HS-27A (cell line): ENCODE measurements at places on chromosomes 4 and X.

GRCh38 chr4:69490271-69490670, 5.4 kb downstream of the UGT2B4 start:
- DNase-seq, result no peak

DNA sequence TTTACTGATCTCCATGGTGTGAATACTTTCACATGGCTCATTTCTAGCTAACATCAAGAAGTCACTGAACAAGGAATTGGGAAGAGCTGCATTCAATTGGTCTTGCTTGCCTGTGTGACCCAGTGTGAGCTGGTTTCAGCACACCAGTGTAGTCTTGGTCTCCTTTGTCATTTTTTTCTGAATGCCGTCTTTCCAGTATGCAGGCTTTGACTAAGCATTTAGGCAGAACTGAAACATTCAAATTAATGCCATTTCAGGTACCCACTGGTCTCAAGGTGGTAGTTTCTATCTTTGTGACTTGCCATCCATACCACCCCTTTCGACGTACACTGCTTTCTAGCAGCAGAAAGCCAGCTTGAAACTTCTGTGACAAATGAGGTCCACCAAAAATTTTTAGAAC, 550.5 kb upstream of the BOD1L1 start:
- no peak for DNase-seq

DNA sequence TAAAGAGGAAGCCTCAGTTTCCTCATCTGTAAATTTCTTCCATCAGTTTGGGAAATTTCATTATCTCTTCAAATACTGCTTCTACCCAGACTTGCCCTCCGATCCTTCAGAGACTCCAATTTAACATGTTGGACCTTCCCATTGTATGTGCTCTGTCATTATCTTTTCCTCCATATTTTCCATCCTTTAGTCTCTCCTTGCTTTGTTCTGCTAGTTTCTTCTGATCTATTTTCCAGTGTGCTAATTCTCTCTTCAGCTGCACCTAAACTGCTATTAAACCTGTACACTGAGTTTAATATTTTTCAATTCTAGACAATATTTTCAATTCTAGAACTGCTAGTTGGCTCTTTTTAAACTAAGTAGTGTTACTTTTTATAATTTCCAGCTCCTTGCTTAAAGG, 65.5 kb downstream of the EVC start:
- no peak for DNase-seq

DNA sequence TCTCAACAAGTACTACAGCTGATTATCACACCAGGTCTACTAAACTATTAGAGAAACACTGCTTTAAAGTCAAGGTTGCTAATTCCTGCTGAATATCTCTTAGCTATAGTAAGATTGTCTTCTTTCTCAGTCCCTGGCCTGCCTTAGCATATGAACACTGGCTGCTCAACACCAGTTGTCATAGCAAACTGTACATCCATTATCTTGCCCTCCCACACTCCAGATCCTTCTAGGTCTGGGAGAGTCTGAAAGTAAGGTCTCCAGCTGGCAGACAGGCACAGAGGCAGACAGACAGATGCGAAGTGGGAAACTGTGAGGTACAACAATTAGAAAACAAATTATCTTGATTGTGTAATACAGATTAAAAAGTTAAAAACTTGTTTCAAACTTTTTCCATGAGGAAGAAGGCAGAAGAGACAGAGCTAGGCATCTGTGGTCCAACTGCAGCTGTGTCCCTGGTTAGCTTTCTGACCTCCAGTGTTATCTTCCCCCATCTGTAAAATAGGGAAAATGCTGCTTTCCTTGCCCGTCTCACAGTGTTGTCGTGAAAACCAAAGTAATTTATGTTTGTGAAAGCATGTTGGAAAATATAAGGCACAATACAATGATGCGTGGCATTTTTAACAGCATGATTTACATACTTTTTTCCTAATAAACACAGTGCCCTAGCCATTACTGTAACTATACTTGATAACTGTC, 133.8 kb downstream of the KLHL13 start:
- no peak for DNase-seq

GRCh38 chrX:116272322-116272721, 101.8 kb downstream of the AGTR2 start:
- DNase-seq, result no peak

- DNase-seq, result no peak
These were observed 268.0 kb downstream of the ADGRL3 start for GRCh38 chr4:61468024-61468720.

GRCh38 chrX:113305496-113305895, 464.9 kb upstream of the AMOT start:
- peak; percentile 23 for DNase-seq

DNA sequence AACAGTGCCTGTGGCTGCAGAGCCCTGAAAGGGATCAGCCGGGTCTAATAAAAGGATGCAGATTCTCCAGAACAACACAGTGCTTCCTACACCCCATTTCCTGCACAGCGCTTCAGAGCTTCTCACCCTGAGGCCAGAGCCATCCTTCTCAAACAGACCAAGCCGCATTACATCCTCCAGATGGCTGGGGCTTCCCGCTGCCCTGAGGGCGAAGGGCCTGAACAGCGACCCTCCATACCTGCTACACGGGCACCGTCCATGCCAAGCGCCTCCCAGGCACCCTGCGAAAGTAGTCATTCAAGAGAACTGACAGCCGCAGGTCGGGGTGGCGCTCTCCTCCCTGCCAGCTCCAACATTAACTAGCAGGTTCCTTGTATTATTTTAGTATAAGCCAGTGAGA, 36.5 kb downstream of the ACOX3 start:
- no peak for DNase-seq

DNA sequence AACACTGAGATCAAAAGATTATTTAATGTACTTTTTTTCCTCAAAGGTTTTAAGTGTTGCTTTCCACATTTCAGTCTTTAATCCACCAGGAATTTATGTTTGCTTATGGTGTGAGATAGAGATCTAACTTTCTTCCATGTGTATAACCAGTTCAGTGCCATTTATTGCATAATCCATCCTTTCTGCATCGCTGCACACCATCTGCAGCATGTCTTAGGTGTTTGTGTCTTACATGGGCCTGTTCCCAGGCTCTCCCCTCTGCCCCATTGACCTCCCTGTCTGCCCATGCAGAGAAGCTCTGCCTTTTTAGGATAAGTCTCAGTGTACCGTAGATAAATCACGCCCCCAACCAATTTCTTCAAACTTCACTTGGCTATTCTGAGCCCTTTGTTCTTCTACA, 30.3 kb downstream of the NSDHL start:
- DNase-seq, result no peak

DNA sequence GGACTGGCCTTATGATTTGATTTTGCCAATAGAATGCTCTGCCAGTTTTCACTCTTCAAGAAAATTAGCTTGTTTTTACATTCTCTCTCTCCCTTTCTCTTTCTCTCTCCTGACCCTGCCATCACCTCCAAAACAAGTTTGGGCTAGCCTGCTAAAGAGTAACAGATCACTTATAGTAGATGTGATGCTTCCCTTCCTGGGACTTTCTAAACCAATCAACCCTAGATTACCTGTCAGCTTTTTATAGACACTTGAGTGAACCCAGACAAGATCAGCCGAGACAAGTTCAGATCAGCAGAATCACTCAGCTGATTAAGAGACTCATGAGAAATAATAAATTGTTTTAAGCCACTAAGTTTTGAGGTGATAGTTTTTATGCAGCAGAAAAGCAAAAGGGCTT, 521.2 kb downstream of the ANKRD50 start:
- no peak for DNase-seq

DNA sequence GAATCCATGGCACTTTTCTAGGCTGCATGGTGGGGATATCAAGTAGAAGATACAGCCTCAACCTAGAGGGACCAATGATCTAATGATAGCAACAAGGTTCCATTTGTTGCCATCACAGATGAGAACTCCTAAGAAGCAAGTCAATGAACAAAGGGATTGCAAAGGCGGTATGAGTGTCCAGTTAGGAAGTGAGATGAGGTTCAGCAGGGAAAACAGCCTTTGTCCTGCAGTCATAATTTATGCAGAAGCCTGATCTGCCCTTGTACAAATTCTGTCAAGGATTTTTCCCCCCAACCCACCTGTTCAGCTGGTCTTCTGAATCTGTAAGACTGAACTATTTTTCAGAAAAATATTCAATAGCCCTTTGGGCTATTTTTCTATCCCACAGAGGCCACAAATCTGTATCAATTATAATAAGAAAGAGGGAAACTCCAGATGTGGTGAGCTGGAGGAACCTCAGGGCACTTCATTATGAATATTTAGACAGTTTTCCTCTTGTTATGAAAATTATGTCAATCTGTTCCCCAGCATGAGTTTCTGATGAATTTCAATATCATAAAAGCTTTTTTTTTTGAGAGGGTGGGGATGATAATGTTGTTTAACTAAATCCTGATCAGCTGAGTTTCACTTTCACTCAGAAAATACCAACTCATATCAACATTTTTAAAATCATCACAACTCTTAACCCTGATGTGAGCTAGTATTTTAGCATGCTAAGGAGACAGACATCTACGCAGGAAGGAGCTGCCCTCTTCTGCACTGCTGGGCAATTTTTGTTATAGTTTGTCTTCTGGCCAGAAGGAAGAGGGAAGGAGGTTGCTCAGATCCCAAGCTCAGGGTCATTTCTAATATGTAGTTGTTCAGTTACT, 127.2 kb upstream of the MAP3K15 start:
- DNase-seq, result no peak

- DNase-seq, result no peak
These were observed 14.0 kb downstream of the RAP1GDS1 start for GRCh38 chr4:98275145-98275544.

DNA sequence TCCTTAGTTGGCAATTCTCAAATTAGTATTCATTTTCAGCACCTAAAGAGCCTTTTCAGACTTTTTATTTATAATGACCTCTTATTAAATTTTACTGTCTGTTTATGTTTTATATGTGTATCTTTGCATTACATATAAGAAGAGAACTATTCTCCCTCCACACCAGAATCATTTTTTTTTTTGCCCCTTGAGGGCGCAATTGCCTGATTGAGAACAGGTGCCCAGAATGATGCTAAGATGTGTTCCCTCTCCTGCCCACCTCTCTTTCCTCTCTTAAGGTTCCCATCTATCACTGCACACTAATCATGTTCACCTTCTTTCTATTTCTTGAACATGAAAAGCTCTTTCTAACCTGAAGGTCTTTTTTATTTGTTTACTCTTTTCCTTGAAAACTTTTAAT, 44.2 kb upstream of the ADAM29 start:
- no peak for DNase-seq
